ENCODE measurements at places on chromosomes 5 and 9.

- no peak for DNase-seq
Observed at GRCh38 chr9:130626249-130626996, 38.0 kb upstream of the PRDM12 start.

- DNase-seq, result no peak
Observed at GRCh38 chr5:29811914-29812679, 1381.4 kb upstream of the CDH6 start.

GRCh38 chr5:55231919-55232270 is 1.5 kb downstream of the CCNO start:
- DNase-seq, result no peak

- no peak for DNase-seq
Observed at GRCh38 chr5:151134228-151134627, 23.4 kb downstream of the ANXA6 start.

- no peak for DNase-seq
Observed at GRCh38 chr5:160488394-160489325, 67.0 kb downstream of the PTTG1 start.

- DNase-seq, result no peak
Observed at GRCh38 chr9:17726298-17726697, 147.4 kb downstream of the SH3GL2 start.

DNA sequence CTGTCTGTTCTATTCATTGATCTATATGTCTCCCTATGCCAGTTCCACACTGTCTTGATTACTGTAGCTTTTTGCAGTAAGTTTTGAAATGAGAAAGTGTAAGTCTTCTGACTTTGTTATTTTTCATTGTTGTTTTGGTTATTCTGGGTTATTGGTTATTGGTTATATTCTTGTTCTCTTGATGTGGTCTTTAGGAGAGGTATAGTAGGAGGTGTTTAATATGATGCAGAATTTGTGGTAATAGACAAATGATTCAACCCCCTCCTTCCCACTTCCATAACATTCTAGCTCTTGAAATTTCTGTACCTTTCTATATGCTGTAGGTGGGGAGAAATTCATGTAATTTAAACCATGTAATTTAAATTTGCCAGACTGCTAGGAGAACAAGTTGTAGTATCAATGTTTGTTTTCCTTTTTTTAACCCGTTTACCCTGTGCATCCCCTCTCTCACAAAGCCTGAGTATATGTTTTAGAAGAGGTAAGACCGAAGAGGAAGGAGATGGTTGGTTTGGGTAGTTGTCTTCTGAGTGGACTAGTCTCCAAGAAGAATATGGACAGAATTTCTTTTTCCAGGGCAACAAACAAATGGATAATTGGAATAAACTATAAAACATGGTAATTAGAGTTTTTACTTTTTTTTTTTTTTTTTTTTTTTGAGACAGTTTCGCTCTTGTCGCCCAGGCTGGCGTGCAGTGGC is 19.2 kb downstream of the ANKHD1 start:
- no peak for DNase-seq

- DNase-seq, result no peak
Observed at GRCh38 chr5:168946363-168946762, 354.6 kb downstream of the SLIT3 start.

DNA sequence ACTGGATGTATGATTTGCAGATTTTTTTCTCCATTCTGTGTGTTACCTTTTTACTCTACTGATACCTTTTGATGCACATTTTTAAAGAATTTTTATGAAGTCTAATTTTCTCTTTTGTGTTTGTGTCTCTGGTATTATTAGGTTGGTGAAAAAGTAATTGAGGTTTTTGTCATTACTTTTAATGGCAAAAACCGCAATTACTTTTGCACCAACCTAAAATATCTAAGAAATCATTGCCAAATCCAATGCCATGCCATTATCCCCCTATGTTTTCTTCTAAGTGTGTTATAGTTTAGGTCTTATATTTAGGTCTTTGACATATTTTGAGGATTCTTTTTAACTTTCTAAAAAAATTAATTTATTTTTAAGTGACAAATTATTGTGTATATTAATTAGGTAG is 43.4 kb upstream of the STARD4 start:
- no peak for DNase-seq

GRCh38 chr5:77906806-77907205 is 130.7 kb upstream of the TBCA start:
- no peak for DNase-seq

GRCh38 chr9:130893341-130894101 is 3.1 kb downstream of the QRFP start:
- no peak for DNase-seq

DNA sequence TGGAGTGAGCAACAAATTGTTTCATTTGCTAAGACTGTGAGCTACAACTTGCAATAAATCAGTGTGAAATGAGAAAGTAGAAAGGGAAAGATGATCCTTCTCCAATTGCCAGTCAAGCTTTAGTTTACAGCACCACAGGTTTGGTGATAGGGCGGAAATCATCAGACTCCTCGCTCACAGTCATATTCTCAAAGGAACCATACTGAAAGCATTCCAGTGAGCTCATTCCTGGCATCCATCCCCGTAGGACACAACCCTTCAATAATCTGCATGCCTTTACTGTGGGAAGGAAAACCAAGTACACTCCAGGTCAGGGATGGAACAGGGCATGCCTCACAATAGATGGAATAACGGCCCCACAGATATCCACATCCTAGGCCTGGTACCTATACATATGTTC is 80.7 kb downstream of the FSTL4 start:
- DNase-seq, result no peak

- DNase-seq, result no peak
Observed at GRCh38 chr5:109345699-109346098, 64.1 kb downstream of the PJA2 start.

DNA sequence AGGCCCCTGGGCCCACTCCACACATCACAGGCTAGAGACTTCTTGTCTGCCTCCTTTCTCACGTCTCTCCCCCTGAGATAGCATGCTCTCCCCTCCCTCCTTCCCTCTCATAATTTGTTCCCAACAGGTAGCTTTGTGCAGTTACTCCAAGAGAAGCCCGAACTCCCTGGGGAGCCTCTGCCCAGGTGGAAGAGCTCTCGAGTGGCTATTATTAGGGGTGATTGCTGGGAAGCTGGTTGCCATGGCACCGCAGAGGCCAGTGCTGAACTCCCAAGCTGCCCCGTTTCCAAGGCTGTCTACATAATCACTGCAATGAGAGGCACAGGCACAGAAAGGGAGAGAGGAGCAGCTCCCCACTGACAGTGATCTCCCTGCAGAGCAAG is 104.7 kb upstream of the GPR151 start:
- no peak for DNase-seq

DNA sequence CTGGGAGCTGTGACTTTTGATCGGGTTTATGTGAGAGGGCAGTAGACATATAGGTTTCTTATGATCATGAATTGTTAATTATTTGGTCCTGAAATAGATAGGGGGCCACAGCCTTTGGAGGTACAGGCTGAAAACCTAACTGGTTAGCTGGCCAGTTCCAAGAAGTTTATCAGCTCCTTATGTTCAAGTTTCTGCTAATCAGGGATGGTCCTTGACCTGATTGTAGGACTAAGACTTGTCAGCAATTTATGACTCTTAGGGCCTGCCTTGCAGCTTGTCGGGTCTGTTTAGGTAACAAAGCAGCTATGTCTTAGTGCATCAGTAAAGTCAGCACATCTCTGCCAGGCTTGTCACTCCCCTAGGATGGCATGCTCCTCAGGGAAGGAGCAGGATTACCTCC is 151.8 kb upstream of the RUSC2 start:
- no peak for DNase-seq

- no peak for DNase-seq
Observed at GRCh38 chr5:167839065-167839464, 452.4 kb upstream of the WWC1 start.

DNA sequence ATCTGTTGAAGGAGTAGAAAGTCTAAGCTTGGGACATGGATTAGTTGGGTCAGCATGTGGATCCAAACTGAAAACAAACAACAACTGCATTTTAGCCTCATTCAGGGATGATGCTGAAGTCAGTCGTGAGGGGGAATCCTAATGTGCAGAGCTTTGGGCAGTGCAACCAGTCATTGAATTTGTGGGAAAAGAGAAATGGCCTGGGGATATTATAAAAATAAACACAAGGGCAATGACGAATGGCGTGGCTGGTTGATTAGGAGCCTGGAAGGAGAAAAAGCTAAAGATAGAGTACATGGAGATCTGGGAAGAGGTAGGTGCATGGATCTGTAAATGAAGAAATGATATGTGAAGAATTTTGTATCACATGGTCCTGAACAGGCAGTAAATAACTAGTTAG is 477.6 kb downstream of the TLE1 start:
- DNase-seq, result no peak

GRCh38 chr9:114406441-114406840 is 18.7 kb upstream of the AKNA start:
- no peak for DNase-seq

Data from activated naive CD4-positive, alpha-beta T cell (primary cell).